ENCODE measurements at places on chromosomes 16 and 17.
A peak's percentile ranks its signal among the peaks of the same experiment; 100 is the strongest.

DNA sequence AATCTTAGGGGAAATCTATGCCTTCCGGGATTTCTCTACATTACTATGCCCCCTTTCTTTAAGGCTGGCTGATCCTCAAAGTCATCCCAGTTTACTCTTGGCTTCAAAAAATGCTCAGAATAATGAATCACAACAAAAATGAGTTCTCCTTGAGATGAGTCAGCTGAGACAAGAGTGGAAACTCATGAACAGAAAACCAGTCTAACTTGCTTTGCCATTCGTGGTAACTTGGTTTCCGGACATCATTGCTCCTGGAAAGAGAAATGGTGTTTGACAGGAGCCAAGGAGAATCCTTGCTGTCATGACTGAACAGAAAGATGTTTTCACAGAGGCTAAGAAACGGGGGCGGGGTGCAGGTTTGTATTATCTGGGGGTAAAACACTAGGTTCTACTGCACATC is 435.6 kb upstream of the DYNLRB2 start:
- peak; percentile 39 for DNase-seq

DNA sequence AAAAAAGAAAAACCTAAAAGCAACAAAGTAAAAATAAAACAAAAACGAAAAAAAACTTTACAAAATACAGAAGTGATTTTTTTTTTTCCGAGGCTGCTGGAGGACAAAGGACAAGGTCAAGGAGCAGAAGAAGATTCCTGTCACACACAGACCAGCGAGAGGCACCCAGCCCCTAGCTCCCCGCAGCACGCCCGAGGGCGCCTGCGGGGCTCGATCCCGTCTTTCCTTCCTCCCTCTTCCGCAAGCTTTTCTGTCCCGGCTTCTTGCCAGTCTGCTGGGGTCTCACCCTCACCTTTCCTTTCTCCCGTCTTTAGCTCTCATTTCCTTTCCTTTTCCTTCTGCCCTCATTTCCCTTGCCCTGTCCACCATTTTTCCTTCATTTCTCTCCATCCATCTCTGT is 66.1 kb upstream of the DNAH17 start:
- no peak for DNase-seq

DNA sequence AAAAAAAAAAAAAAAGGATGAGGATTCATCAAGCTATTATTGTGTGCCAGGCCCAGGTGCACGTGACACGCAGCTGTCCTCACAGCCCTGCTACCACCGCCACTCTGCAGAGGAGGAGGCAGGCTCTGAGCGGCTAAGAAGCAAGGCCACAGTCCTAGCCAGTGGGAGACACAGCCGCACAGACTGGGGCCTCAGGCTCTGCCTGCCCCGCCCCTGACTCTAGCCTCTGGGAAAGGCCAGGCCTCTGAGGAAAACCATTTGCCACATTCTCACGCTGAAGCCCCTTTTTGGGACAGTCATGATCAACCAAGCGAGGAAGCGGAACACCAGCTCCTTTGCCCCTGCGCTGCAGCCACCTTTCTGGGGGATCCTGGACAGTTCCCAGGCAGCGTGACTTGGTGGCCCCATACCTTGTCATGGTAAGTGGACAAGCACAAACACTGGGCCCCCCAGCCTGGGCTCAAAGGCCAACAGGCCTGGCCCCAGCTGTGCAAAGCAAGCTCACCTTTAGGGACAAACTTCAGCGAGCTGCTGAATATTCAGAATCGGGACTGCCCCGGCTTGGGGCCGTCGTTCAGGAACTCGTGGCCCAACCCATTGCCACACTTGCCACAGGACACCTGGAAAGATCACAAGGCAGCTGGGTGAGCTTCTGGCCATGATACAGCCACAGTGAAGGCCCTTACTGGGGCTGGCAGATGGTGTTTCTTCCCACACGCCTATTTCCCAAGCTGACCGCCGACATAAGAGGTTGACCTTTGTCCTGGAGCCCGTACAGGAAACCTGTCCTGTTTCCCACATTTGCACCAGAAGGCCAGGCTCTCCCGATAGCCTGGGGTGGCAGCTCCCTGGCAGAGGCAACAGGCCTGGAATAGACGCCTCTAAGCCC is 2.5 kb downstream of the MSRB1 start:
- DNase-seq: no peak

DNA sequence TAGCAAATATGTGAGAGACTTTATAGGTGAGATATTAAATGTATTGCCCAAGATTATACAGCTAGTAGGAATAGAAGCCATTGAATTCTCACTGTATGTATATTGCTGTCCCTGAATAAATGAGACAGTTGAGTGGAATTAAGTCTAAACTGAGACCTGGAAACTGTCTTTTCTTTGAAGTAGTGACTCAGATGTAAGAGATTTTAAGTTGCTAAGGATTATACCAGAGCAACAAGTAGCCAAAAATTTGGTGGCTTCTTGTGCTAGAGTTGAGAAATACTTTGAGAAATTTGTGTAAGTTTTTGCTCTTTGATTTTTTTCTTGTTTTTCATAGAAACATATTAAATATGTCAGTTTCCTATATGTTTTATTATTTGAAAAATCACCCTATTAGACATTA is 58.7 kb downstream of the TANC2 start:
- no peak for DNase-seq

- no peak for DNase-seq
Measured at GRCh38 chr16:26118575-26118974, 426.8 kb downstream of the HS3ST4 start.

- no peak for DNase-seq
Measured at GRCh38 chr17:82014432-82014831, 8.2 kb downstream of the CENPX start.

DNA sequence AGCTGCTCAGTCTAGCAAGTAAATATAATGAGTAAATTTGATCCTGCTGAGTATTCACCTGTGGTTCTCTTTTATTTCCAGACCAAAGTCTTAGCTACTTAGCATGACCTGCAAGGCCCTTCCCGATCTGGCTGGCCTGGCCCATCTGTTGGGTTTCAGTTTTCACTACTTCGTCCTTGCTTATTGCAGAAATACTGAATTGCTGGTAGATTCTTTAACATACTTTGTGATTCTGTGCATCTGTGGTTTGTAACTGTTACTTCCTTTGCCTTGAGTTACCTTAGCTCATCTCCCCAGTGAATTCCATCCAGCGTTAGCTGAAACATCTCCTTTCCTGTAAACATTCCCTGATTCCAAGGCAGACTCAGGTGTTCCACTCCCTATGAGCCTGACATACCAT is 131.1 kb downstream of the PHKB start:
- no peak for DNase-seq

DNA sequence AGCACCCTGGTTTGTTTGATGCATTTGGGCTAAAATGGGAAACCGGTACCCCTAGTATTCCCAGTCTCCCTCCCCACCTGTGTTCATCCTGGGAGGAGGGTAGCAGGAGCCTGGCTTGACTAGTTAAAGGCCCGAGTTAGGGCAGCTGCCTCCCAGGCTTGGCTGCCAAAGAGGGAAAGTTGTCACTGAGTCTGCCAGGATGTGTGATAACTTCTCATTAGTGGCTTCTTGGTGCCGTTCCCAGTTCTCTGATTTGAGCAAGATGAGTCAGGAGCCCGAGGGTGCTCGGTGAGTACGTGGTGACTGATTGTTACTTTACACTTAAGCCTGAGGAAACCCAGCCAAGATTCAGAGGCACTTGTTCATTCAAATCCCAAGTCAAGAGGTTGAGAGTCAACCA is 2.5 kb downstream of the KRT32 start:
- peak; percentile 87 for DNase-seq

- DNase-seq: peak; percentile 55
Measured at GRCh38 chr17:72004011-72004427, 116.8 kb upstream of the SOX9 start.

DNA sequence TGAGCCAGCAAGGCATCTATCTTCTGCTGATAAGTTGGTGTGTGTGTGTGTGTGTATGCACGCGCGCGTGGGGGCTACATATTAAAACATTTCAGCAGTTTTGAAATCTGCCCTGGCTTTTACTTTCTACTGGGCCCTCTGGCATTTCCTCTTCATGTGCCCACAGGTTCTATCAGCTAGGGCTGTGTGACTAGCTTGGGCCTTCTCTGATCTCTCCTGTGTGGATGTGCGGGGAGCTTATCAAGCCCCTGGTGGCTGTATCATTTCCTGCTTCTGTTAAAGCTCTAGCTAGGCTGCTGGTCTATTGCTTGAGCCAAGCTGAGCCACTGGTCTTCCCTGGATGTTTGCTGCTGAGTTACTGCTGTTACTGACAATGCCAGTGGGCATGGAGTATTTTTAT is 132.5 kb downstream of the AATF start:
- no peak for DNase-seq

DNA sequence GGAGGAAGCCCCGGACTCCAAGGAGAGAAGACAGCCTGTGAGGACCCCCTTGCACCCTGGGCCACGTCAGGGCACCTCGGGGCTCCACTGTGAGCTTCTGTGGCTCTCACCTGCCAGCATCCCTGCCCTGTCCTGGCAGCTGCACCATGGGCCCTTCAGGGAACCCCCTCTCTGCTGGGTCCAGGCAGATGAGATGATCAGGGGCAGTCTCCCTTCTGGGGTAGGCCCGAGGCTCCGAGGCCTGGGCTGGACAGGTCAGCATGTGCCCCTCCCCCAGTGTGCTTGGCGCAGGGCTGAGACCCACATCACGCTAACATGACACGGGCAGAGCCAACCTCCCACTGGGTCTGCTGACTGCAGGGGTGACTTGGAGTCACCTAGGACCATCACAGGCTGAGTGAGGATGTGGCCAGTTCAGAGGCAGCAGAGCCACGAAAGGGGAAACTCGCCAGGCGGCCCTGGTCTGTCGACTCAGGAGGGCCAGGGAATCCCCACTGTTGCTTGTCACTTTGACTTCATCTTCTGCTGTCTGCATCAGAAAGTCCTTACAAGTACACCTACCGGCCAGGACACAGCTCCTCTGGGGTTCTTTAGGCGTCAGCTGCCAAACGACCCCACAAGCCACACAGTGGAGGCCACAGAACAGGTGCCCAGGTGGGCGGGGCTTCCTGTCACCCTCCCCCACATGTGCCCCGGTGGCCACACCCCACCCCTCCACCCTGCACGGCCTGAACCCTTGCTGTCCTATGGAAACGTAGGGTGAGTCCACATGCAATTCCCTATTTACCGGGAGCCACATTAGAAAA is 2.2 kb downstream of the GALNS start:
- DNase-seq: no peak

DNA sequence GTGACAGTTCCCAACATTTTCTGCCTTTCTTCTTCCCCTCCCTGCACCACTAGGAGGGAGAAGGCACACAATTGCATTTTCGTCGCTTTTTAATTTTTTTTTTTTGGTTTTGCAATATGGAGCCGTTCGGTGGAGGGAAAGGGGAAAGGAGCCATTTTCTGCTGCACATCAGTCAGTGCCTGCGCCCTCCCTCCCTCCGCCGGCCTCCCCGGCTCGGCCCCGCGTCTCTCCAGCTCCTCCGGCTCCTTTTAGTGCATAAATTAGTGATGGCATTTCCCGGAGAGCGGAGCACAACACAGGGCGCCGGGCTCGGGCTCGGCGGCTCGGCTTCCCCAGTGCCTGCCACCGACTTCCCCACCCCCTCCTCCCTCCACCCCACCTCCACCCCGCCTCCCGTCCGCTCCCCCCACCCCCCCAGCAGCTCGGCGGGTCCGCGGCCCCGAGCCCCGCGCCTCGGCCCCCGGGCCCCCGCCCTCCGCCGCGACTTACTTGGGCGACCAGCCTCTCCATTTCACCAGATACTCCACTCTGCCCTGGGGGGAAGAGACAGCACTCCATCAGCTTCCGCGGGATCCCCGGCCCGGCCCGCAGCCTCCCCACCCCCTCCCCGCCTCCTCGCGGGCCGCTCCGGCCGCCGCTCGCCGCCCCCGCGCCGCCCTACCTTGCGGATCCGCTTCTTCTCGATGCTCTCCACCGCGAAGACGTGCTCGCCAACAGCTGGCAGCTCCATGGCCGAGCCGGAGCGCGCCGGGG is 542 bp downstream of the CBX4 start:
- peak; percentile 35 for DNase-seq

- no peak for DNase-seq
Measured at GRCh38 chr16:56774016-56774680, 44.2 kb downstream of the NUP93 start.

DNA sequence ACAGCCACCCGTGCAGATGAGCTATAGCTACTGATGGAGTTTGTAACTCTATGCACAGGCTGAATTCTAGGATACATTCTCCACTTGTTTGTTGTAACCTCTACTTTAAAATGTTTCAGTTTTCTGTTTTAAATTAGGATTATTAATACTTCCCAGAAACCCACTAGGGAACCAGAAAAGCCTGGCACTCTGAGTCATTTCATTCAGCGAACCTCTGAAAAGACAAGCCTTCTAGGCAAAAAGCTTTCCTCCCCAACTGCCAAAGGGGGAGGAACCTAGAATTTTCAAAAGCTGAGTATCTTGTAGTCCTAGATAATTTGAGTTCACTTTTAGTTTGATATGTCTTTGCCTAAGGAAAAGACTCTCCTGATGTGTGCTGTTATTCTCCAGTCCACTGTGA is 43.2 kb downstream of the GOSR1 start:
- DNase-seq: no peak

DNA sequence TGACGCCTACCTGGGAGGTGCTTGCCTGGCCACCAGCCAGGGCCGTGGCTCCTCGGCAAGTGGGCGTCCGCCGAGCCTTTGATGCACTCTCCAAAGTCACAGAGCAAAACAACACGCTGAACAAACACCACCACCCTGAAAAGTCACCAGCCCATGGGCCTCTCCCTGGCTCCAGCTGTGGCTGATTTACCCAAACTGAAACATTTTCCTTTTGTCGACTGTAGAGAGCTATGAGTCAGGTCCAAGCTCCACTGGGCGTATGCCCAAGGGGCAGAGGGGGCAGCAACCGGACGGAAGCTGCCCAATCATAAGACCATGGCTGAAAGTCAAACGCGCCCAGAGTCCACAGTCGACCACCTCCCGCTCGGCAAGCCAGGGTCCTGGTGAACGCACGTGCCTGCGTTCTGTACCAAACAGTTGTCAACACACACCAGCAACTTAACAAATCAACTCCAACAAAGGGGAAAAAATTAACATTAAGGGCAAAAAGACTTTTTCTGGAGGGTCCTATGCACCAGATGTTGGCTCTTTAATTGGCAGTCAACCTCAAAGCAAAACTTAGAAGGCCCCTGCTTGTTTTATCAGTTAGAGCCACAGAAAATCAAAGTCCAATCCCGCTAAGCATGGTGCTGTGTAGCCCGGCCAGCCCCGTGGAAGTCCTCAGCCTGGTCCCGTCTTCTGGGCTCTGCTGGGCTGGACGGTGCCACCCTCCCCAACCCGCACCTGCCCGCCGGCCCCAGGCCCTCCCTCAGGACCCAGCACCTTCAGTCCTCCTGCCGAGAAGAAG is 47.3 kb downstream of the TBC1D16 start:
- peak; percentile 21 for DNase-seq

DNA sequence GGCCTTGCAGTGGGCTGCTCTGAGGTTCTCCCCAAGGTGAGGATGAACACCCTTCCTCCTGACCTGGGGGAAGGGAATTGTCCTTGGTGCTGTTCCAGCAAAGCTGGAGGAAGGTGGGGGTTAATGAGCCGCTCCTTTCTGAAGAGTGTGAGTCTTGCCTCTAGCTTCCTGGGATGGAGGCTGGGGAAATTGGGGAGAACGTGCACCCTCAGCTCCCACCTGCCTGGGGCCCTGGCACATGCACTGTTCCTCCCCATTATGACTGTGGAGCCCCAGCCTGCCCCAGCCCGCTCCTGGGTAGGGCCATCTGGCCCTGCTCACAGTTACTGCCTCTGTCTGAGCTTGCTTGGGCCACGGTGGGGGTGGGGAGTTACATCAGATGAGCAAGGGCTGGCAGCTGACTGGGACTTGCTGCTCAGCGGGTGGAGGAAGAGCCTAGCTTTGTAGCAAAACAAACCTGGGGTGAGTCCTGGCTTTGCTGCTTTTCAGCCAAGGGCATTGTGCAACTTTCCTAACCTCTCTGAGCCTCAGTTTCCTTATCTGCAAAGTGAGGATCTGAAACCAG is 11.1 kb downstream of the TNS4 start:
- no peak for DNase-seq
